SIG-M5 (cell line): ENCODE measurements at places on chromosomes 13 and 19.

GRCh38 chr19:57302020-57302465 is 18.2 kb upstream of the ZNF543 start:
- no peak for DNase-seq

DNA sequence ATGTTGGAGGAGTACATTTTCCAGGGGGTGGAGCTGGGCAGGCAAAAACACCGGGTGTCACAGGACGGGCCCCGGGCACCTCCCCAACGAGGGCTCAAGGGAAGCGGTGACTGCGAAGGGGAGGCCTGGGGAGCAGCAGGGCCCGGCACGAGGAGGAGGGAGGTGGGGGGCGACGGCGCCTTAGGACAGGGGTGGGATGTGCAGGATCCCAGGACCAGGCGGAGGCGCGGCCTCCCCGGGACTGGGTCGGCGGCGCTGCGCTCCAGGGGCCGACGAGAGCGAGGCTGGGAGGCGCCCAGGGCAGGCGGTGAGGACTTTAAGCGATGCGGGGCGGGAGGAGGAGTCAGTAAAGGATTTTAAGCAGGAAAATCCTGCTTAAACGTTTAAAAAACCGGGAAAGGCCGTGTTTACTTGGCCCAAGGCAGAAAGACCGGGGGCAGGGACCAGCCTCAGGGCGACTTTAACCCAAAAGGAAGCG is 427 bp downstream of the ZNF160 start:
- DNase-seq = no peak

DNA sequence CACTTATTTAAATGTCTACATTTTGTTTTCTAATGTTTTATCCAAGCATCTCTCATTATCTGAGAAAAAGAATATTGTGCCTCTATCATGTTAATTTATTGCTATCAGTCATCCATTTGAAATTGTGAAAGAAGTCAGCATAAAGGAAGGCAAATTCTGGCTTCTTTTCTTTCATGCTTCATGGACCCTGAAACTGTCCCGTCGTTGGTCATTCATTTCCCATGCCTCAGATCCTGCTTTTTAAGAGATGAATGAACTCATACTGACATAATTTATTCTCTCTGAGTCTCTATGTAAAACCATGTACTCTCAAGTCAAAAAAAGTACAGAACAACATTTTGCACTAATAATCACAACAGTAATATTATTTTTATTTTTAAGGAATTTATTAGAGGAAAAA is 2512.0 kb downstream of the PCDH9 start:
- no peak for DNase-seq

DNA sequence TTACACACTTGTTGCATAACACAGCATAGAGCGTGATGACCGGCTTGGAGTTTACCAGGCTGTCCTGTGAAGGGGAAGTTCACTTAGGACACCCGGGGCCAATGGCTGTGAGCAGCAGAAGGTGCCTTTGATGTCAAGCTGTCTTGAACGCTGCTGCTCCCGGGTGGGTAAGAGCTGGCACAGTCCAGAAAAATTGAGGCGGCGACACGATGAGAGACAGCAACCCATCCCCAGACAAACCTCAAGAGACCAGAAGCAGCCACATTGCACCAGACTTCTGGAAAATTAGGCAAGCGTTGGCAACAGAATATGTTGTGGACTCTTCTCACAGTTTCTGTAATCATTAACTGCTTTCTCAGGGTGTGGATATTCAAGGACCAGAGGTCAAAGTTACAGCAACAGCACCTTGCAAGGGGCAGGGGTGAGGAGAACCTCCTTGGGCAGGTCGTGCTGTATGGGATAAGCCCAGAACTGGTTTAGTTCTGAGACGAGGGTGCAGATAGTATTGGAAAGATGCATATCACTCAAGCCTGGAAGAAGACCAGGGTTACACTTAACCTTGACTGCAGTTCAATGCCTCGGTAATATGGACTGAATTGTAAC is 10.1 kb downstream of the NFILZ start:
- DNase-seq = peak; percentile 63

DNA sequence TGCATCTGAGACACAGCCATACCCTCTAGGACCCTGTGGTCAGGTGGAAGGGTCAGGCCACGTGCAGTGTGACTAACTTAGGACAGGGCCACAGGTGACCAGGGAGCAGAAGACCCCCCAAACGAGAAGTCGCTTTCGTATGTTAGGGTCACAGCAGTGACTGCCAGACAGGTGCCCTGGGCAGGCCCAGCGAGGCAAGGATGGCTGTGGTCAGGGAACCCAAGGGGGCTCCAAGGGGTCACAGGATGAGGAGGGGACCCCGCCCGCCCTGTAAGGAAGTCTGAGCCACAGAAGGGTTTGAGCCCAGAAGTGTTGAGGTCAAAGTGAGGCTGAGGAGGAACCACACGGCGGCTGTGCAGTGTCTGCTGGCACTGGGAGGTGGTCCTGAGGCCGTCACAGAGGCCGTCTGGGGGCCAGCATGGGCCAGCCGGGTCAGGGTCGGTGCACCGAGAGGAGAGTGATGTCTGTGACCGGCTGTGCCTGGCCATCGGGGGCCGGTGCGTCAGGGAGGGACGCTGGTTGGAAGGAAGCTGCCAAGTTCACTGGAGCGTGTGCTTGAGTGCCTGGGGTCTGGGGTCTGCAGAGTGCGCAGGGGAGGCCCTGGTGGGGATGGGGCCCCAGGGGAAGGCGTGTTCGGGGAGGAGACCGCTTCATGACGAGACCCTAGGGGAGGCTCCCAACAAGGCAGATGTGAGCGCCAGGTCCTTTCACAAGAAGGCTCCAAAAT is 24.8 kb upstream of the TMEM255B start:
- DNase-seq = no peak
